ENCODE measurements at places on chromosomes 1 and 21.

DNA sequence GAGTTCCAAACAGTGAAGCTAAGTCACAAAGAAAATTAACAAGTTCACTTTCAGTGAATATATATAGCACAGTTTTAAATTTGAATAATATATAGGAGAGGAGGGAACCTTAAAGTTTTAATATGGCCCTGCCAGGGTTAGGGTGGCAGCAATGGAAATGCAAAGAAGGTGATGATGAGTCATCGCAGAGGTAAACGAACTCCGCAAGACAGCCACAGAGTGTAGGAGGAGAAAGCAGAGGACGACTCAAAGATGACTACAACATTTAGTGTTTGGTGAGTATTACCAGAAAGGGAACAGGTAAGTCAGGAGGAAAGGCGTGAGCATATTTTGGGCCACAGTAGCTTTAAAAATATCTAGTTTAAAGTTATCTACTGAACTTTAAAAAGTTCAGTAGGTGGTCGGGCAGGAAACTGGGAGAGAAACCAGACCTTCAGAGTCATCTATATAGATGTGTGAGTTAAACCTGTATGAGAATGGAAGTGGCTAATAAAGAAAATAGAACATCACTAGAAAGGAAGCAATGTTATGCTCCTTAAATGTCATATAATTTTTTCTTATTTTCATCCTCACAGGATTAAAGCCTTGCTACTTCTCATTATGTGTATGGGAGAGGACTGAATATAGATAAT is 75.7 kb downstream of the UCHL5 start:
- no peak for DNase-seq

- DNase-seq, result no peak
Observed at GRCh38 chr1:43134068-43134467, 38.0 kb downstream of the EBNA1BP2 start.

- DNase-seq, result no peak
Observed at GRCh38 chr1:109796484-109797302, 33.0 kb upstream of the EPS8L3 start.

DNA sequence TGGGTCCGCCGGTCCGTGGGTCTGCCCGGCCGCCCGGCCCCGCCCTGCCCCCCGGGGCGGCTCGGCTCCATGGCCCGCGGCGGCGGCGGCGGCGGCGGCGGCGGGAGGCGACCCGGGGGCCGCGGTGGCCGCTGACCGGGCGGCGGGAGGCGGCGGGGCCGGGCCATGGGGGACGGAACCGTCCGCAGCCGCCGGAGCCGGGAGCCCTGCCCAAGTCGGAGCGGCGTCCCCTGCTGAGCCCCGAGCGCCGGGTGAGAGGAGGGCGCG is 184 bp downstream of the B4GALT2 start:
- no peak for DNase-seq

- no peak for DNase-seq
Observed at GRCh38 chr1:200317236-200317635, 92.6 kb downstream of the ZNF281 start.

- no peak for DNase-seq
Observed at GRCh38 chr1:185646202-185646683, 87.9 kb upstream of the HMCN1 start.

DNA sequence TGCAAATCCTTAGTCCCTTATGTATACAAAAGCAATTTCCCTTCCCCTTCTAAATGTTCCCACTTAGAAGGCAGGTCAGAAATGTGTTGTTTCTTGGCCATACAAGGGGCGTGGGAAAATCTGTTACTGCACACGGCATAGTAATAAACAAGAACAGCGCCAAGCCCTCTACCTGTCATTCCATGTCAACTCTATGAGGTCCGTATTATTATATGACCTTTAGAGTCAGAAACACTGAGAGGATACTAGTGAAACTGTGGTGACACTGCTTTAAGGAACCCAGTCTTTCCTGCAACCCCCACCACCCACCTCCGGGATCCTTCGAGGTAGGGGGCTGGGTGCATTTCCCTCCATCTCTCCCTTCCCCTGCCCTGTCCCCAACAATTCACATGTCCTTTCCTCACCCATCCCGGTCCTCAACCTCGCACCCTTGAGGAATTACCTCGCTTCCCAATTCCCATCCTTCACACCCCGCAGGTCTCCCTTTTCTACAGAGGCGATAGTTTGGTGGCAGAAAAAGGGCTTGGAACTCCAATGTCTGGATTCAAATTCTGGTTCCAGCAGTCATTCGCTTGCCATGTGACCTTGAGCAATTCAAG is 647 bp downstream of the SDHB start:
- no peak for DNase-seq

GRCh38 chr1:154832384-154832783 is 37.7 kb downstream of the KCNN3 start:
- no peak for DNase-seq

GRCh38 chr21:19031953-19032352 is 628.4 kb upstream of the TMPRSS15 start:
- no peak for DNase-seq

DNA sequence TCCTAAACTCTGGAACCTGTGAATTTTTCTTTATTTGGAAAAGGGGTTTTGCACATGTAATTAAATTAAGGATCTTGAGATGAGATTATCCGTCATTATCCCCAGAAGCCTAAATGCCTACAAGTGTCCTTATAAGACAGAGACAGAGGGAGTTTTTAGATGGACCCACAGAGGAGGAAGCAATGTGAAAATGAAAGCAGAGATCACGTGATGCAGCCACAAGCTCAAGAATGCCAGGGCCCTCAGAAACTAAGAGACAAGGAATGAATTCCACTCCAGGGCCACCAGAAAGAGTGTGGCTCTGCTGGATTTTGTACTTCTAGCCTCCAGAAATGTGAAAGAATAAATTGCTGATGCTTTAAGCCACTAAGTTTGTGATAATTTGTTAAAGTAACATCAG is 183.6 kb upstream of the UBE2U start:
- DNase-seq, result no peak

GRCh38 chr1:228375578-228376261 is 30.9 kb downstream of the TRIM11 start:
- no peak for DNase-seq

DNA sequence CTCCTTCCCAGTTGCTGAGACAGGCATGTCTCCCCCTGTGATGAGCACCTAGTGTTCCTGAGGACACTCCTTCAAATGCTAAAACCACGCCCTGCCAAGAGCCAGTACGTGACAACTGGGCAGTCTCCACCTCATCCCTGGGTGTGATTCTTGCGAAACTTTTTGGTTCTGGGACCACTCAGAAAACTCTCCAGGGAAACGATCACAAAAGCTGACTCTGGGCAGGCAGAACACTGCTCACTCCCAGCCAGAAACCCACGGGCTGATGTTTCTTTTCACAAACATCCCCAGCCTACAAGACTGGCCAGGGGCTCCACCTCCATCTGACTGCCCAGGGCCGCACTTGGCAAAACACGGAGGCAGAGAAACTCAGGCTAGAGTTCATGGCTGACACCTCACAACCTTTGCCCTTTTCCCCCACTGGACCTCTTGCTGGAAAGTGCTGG is 24.4 kb downstream of the DHRS3 start:
- DNase-seq, result no peak

- no peak for DNase-seq
Observed at GRCh38 chr1:220255204-220255603, 17.0 kb downstream of the RAB3GAP2 start.

DNA sequence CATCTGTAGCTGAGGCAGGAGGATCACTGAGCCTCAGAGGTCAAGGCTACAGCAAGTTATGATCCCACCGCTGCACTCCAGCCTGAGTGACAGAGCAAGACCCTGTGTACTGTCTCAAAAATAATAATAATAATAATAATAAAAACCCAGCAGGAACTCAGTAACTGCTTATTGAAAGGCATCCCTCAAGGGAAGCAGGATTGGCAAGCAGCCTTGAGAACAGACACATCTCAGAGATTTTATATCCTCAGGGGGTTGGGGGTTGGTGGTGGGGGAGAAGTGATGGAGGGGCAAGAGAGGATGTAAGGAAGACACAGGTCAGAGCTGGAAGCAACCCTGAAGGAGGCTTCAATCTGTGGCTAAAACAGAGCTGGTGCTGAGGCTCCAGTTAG is 29.6 kb downstream of the GNB1 start:
- DNase-seq, result no peak

- no peak for DNase-seq
Observed at GRCh38 chr1:41412748-41413147, 51.5 kb downstream of the FOXO6 start.

- no peak for DNase-seq
Observed at GRCh38 chr1:101613546-101613945, 376.7 kb downstream of the S1PR1 start.

GRCh38 chr1:226942392-226942791 is 2.3 kb downstream of the COQ8A start:
- no peak for DNase-seq

DNA sequence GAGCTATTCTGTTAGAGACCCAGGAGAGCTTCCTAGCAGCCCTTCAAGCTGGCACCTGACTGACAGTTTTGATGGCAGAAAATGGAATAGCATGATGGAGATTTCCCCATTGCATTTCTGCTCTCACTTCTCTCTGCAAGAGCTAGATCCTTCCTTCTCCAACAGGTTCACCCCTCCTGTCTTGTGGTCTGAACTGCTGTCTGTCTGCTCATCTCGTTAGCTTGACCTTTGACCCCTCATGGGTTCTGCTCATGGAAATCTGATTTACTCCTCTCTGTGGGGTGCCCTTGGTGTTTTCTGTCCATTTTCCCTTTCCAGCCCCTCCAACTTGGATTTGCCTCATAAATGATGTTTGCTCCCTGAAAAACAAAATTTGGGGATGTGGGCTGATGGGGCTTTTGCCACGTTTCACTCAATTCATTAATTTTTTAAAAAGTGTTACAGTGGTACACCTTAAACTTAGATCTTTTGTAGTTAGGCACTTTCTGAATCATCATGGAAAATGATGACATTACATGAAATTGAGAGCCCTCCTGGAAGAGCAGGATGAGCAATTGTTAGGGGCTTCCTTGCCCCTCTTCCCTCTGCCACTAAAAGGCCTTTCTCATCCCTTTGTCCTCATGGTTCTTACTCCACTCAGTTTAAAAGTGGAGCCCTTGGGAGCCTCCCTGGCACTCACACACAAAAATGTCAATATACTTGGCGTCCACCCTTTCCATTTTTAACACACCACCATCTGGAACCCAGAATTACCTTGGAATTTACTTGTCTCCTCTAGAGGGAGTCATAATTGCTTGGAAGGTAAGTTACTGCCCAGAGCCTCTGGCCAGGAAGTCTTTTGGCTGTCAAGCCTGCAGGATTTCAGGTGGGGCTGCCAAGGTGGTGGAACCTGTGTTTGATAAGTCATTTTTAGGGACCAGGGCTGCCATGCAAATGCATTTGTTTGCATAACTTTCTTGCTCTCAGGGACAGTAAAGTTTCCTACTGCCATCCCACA is 31.9 kb upstream of the IL19 start:
- DNase-seq, result no peak

DNA sequence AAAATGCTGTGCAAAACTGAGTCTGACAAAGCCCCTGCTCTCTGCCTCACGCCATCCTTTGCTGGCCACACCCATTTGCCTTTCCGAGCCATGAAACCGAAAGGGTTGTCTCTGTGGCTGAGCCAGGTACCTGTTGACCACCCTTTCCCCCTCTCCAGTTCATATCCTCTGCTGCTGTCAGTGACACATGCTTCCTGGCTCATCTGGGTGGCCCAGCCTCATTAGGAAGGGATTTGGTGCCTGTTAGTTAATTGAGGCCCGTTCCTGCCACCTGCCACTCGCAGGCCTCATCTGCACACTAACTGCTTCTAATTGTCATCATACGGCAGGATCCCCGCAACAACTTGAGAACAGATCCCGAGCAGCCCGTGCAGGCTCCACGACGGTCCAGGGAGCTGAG is 79.2 kb downstream of the OLIG1 start:
- DNase-seq, result no peak

Data from stimulated activated CD4-positive, alpha-beta T cell treated with anti-CD3 and anti-CD28 coated beads, Interleukin-1b, Interleukin-23, amount 100 ng/mL, for 1 hour (primary cell).